Progenitor cell of endocrine pancreas (in vitro differentiated cells): ENCODE measurements at places on chromosomes 7 and 10.

GRCh38 chr10:44949127-44949802, 10.3 kb upstream of the RASSF4 start:
- H3K4me1 ChIP-seq, result peaks cover 4% of the 10 kb centered on the region
- DNase-seq, result no peak
- H3K4me3 ChIP-seq, result no peak overlapping the region
- H3K36me3 ChIP-seq, result peaks cover 8% of the 10 kb centered on the region
- no peaks in the 10 kb centered on the region for H3K27me3 ChIP-seq

DNA sequence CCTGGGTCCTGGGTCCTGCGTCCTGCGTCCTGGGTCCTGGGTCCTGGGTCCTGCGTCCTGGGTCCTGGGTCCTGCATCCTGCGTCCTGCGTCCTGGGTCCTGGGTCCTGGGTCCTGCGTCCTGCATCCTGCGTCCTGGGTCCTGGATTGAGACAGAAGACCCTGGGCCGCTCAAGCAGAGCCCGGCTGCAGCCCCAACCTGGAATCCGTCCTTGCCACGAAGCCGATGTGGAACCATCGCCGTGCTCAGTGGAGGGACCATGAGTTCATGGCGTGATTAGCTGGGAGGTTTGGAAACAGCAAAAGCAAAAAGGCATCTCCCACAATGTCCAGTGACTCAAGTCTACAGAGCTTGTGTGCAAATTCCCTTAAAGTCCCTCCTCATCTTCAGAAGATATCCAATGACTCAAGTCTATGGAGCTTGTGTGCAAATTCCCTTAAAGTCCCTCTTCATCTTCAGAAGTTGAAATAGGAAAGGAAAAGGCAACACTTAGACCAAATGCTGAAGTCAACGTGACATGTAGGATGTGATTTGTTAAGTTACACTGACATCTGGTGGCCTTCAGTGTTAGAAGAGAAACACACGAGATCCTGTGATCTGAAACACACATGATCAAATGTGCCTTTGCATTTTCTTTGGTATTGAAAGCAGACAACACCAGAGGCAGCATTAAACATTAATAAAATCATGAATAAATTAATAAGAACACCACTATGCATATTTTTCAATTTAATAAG, 179.9 kb downstream of the PTPRN2 start:
- H3K27me3 ChIP-seq, result no peaks in the 10 kb centered on the region
- no peaks in the 10 kb centered on the region for H3K36me3 ChIP-seq
- H3K4me1 ChIP-seq, result peaks cover 14% of the 10 kb centered on the region
- no peak overlapping the region for H3K27ac ChIP-seq

- no peak overlapping the region for H3K27ac ChIP-seq
- H3K4me3 ChIP-seq, result no peak overlapping the region
- DNase-seq, result no peak
Measured at GRCh38 chr10:48474765-48475365, 130.0 kb downstream of the ARHGAP22 start.

GRCh38 chr10:133412381-133412711, 12.1 kb downstream of the SPRN start:
- no peak for DNase-seq
- no peaks in the 10 kb centered on the region for H3K27me3 ChIP-seq
- peaks cover 77% of the 10 kb centered on the region for H3K36me3 ChIP-seq
- no peaks in the 10 kb centered on the region for H3K4me1 ChIP-seq
- H3K27ac ChIP-seq, result no peak overlapping the region

GRCh38 chr7:85290269-85290668, 103.4 kb upstream of the SEMA3D start:
- no peak overlapping the region for H3K27ac ChIP-seq
- no peak for DNase-seq
- H3K4me1 ChIP-seq, result peaks cover 24% of the 10 kb centered on the region
- no peak overlapping the region for H3K4me3 ChIP-seq

DNA sequence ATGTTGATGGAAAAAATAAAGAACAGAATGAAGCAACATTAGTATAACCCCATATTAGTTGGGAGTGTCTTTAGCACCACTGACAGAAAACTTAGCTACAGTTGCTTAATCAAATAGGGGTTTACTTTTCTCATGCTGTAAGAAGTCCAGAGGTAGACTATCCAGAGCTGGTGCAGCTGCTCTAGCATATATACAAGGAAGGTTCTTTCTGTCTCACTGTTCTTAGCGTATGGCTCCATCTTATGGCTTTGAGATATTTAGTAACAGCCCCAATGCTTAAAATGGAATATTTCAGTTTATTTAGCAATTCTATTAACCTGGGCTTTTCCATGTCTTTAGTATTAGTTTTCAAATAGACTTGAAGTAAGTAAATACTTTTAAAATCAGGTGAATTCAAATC, 15.2 kb upstream of the WNT2 start:
- H3K4me3 ChIP-seq, result no peak overlapping the region
- H3K27me3 ChIP-seq, result peaks cover 21% of the 10 kb centered on the region
- H3K4me1 ChIP-seq, result no peaks in the 10 kb centered on the region
- no peak overlapping the region for H3K27ac ChIP-seq
- DNase-seq, result no peak
- no peaks in the 10 kb centered on the region for H3K36me3 ChIP-seq
